ENCODE measurements at places on chromosomes 4 and X. TPM values are rescaled to one million over a fixed set of nuclear protein-coding genes. Genes with fewer than 3 reads are reported as not detected.
A peak's percentile ranks its signal among the peaks of the same experiment; 100 is the strongest.

The PLXNB3 gene
- total RNA-seq, result 5.9 TPM

The SPCS3 gene
- 130 TPM for total RNA-seq

The SSX4B gene
- not detected for total RNA-seq

The CSN1S1 gene
- 3.2 TPM for total RNA-seq

The EDA gene
- total RNA-seq, result 17.5 TPM

The PAK3 gene
- total RNA-seq, result 0.29 TPM

The GPR50 gene
- total RNA-seq, result not detected

The NOX1 gene
- not detected for total RNA-seq

The CDX4 gene
- total RNA-seq, result not detected

DNA sequence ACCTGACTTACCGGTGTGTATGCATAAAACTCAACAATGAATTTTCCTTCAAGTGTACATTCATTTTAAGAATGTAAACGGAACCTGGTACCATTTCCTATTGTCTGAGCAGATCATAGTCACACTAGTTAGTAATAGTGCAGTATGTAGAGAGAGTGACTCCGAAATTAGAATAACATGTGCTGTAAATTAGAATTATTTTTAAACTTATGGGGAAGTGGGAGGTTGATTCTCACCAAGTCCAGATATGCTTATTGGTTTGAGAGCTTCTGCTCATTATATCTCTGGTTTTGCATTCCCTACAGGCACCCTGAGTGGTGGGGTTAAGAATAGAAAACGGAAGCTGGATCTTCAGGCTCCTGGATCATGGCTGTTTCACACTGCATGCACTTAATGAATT lies 39.6 kb downstream of the KLF3 start:
- no peak for DNase-seq

GRCh38 chr4:163603257-163603656 lies 108.8 kb downstream of the TMA16 start:
- DNase-seq, result no peak

DNA sequence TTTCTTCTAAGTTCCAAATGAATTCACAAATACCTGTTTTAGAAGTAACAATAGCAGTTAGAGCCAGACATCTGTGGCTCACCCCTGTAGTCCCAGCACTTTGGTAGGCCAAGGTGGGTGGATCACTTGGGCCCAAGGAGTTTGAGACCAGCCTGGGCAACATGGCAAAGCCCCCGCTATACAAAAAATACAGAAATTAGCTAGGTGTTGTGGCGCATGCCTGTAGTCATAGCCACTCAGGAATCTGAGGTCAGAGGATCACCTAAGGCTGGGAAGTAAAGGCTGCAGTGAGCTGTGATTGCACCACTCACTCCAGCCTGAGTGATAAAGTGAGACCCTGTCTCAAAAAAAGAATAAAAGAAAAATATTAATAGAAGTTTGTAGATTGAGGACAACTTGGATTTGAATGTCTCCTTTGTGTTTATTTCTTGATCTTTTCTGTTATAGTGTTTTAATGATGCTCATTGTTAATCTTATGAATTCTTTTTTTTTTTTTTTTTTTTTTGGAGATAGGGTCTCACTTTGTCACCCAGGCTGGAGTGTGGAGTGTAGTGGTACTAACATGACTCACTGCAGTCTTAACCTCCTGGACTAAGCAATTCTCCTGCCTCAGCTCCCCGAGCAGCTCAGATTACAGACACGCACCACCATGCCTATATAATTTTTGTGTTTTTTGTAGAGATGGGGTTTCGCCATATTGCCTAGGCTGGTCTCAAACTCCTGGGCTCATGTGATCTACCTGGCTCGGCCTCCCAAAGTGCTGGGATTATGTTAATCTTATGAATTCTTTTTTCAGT lies 30.7 kb upstream of the RAPGEF2 start:
- no peak for DNase-seq

- no peak for DNase-seq
These were observed 614 bp downstream of the BEX3 start for GRCh38 chrX:103376979-103377324.

DNA sequence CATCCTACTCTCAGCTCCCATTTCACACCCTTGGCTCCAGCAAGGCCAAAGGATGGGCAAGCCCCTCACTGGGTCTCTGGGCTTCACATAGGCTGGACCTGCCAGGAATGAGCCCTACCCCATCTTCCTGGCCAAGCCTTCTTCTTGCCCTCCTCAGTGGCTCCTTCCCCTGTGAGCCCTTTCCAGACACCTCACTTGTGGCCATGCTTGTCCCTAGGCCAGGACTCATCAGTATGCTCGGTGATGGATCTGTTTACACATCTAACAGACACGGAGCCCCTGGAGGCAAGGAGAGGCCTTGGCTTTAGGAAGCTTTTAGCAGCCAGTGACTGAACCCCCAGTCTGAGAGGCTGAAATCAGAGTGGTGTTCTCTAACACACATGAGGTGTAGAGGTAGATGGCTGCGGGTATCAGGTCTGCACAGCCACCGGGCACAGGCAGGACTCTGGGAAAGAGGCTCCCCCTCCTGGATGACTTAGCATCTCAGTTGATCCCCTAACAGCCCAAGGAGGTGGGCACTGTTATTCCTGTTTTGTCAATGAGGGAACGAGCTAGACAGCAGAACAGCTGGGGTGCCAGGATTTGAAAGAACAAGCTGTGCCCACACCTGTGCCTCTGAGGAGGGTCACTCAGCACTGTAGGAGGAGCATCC lies 44.8 kb downstream of the PPP2R2C start:
- no peak for DNase-seq

DNA sequence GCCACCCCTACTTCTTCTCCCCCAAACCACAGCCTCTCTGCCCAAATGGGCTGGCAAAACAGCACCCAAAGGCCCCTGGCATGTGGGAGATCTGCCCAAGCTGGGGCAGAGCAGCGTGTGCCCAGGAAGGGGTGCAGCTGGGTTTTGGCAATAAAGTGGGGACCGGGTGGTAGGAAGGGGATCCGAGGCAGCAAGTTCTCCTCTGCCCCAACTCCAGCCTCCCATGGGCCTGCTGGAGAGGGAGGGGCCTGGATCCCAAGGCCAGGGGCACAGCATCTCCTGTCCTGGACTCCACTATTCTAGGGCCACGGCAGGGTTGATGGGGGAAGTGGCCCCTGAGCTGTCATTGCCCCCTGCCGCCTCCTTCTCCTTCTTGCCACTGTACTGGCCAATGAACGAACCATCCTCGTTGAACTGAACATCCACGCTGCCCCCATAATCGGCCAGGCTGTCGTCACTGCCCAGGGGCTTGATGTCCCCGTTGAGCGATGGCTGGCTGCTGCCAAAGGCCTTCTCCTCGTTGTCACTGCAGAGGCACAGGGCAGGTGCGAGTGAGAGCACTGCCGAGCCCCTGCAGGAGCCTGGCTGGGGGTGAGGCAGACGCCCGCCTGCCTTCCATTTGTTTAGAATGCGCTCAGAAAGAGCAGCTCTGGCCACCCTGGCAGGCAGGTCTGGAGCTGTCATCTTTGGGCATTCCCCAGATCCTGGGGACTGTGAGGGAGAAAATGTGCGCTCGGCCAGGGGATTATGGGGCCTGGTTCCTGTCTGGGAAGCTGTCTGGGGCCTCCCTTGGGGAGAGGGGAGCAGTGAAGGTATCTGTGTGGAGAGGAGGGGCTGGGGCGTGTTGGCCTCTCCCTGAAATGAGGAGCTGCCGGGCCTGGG lies 23.4 kb downstream of the L1CAM start:
- DNase-seq, result no peak

DNA sequence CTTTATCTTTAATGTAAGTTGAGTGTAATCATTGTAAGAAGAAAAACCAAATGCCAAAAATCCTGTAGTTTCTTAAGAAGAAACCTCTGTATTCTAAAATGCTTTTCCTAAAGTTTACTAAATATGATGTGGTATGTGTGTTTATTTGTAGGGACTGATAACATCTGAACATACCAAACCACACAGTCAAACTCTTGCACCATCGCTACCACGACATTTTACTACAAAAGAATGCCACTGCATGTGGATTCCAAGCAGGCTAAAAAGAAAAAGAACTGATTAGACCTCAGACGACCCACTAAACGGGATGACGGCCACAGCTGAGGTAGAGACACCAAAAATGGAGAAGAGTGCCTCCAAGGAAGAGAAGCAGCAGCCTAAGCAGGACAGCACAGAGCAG lies 46.1 kb downstream of the LAS1L start:
- DNase-seq, result no peak

- no peak for DNase-seq
These were observed 8.7 kb downstream of the TBC1D14 start for GRCh38 chr4:6918338-6918737.

DNA sequence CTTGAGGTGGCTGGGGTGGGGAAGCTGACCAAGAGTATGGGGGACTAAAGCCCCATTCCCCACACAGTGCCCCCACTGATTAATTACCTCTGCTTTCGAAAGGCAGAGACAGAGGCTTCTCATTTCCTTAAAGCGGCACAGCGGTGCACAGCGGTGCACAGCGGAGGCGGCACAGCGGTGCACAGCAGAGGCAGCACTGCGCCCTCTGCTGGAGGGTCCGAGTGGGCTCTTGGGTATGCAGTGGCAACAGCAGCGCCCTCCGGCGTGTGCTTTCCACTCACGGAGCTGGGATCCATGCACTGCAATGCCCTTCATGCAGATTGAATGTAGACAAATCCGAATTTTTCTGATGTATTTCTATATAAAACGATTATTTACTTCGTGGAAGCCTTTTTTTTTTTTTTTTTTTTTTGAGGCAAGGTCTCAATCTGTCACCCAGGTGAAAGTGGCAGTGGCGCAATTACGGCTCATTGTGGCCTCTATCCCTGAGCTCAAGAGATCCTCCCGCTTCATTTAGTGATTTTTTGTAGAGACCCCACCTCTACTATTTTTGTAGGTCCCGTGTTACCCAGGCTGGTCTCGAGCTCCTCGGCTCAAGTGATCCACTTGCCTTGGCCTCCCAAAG lies 19.7 kb upstream of the PRPS2 start:
- DNase-seq, result peak; percentile 54

- DNase-seq, result no peak
These were observed 35.3 kb downstream of the LGI2 start for GRCh38 chr4:24995346-24995919.

- no peak for DNase-seq
These were observed 33.3 kb upstream of the RBBP7 start for GRCh38 chrX:16903274-16904022.

DNA sequence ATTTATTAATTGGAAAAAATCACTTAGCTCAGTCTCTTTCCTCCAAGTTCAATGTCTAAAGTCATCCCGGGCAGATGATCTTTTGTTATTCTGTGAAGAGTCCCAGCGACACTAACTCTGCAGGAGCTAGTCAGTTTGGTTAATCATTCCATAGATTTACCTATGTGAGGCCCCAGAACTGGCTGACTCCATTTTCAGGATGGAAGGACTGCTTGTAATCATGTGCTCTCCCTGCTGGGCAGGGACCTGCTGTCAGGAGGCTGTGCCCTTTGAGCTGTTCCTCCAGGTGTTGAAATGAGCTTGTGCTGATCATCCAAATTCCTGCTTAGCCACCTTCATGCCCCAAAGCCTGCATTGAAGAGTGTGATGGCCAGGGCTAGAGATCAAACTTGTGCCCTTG lies 169.8 kb downstream of the NHS start:
- DNase-seq, result no peak

DNA sequence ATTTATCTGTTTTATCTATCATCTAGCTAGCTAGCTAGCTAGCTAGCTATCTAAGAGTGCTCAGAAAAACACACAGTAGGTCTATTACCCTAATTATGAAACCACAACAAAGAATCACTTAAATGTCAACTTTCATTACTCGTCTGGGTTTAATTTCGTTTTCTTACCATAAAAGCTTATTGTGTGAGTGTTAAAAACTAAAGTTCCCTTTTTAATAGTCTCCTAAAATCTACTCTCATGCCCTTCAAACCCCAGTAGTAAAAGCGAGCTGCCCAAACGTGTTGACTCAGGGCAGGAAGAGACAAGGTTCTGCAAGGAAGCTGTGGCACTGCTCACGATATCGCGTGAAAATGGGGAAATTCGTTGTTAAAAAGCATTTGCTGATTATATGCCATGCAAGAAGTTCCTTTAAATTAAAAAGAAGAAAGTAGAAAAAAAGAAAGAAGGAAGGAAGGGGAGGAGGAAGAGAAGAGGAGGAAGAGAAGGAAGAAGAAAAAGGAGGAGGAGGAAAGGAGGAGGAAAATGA lies 595 bp downstream of the MBNL3 start:
- DNase-seq, result no peak

- no peak for DNase-seq
These were observed 418.9 kb upstream of the CPEB2 start for GRCh38 chr4:14583331-14583730.

DNA sequence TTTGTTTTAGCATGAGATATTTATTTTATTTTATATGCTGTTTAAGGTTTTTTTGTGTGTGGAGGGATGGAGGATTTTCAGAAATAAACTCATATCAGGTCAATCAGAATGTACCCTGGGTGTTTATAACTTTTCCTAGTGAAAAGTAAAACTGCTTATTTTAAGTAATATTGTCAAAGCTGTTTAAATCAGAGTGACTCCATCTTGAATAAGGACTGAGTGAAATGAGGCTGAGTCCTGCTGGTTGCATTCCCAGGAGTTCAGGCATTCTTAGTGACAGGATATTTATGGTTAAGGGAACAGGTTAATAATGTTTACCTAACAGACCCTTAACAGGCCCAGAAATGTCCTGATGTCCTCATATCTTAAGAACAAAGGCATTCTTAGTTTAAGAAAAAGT lies 1160.9 kb upstream of the PCDH7 start:
- DNase-seq, result no peak

DNA sequence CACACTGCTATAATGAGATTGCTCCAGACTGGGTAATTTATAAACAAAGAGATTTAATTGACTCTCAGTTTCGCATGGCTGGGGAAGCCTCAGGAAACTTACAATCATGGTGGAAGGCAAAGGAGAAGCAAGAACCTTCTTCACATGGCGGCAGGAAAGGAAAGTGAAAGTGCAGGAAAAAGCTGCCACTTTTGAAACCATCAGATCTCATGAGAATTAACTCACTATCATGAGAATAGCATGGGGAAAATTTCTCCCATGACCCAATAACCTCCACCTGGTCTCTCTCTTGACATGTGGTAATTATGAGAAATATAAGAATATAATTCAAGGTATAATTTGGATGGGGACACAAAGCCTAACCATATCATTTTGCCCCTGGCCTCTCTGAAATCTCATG lies 884.2 kb downstream of the GLUD2 start:
- no peak for DNase-seq

DNA sequence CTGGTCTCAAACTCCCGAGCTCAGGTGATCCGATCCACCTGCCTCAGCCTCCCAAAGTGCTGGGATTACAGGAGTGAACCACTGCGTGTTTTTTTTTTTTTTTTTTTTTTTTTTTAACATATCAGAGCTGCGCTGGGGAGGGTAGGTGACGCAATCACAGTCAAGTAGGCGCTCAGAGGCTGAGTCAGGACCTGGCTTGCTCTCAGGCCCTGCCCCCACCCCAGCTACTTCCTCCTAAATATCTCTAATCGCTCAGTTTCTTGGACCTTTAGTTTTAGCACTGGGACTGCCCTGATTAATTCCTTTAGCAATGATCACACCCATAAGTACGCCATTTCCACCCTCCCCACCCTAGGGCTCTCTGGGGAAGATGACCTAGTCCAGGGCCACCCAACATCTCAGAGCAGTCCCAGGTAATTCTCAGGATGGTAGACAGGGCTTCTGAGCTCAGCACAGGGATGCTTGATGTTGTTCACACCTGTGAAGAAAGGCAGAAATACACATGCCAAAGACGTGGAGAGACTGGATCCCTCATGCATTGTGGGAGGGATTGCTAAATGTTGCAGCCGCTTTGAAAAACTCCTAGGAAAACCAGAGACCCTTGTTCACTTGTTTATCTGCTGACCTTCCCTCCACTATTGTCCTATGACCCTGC lies 50.2 kb downstream of the DDX3X start:
- DNase-seq, result peak; percentile 82
